ENCODE measurements at places on chromosomes 3 and 15.

- no peak overlapping the region for H3K27ac ChIP-seq
- H3K4me1 ChIP-seq, result peaks cover 7% of the 10 kb centered on the region
- H3K27me3 ChIP-seq, result no peaks in the 10 kb centered on the region
Measured at GRCh38 chr3:60552581-60552980, 698.7 kb downstream of the FHIT start.

DNA sequence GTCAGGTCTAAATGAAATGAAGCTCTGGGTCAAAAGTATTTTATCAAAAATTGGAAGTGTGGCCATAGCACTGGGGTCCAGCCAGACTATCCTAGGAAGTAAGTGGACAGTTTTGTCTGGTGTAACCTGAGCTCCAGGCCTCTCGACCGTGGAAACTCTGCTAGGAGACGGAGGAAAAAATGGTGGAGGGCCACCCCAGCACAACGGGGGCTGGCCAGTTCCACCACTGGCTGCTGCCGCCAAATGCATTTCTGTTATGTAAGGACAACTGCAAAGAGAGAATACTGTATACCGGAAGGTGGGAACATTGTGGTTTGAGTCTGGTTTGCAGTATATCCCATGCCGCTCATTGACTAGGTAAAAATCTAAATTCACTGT is 235.7 kb downstream of the GREM1 start:
- DNase-seq, result no peak
- no peak overlapping the region for H3K27ac ChIP-seq
- H3K27me3 ChIP-seq, result peaks cover 13% of the 10 kb centered on the region
- H3K4me3 ChIP-seq, result no peak overlapping the region
- H3K36me3 ChIP-seq, result no peaks in the 10 kb centered on the region

DNA sequence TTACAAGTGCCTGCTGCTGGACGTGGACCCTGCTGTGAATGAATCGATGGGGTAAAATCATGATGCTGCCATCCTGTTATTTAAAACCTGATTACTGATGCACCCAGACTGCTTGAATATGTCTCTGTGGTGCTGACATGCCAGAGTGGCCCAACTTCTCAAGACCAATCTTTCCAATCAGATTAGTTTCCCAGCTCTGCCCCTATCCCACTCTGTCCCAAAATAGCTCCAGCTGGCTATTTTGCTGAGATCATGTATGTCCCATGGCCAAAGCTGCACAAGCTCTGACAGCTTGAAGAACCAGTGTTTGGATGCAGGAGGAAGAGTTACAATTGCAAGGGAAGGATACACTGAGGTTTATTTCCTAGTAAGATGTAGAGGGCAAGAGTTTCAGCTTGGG is 153.6 kb downstream of the TMEM108 start:
- DNase-seq, result no peak
- no peak overlapping the region for H3K4me3 ChIP-seq
- H3K4me1 ChIP-seq, result no peaks in the 10 kb centered on the region
- peaks cover 18% of the 10 kb centered on the region for H3K27me3 ChIP-seq
- H3K27ac ChIP-seq, result no peak overlapping the region

- no peak for DNase-seq
- H3K4me1 ChIP-seq, result no peaks in the 10 kb centered on the region
- H3K4me3 ChIP-seq, result no peak overlapping the region
- H3K27ac ChIP-seq, result no peak overlapping the region
- H3K27me3 ChIP-seq, result no peaks in the 10 kb centered on the region
- H3K36me3 ChIP-seq, result peaks cover 5% of the 10 kb centered on the region
Measured at GRCh38 chr3:37096975-37097374, 77.4 kb downstream of the LRRFIP2 start.

DNA sequence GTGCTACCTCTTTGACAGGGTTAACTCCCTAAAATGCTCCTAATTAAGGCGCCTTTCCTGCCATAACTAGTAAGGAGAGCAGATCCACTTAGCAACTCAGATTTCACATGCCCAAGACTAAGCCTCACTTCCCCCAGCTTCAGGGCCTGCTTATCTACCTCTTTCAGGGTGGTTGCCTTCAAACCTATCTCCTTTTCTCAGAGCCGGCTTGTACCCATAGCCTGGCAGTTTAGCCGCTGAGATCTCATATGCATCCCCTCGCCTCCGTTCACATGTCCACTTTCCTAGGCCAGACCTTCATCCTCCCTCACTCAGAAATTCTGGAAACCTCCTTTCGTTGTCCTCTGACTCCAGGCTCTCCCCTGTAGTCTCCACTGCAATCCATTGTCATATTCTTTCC is 1.0 kb upstream of the FSTL1 start:
- peaks cover 14% of the 10 kb centered on the region for H3K4me1 ChIP-seq
- peaks cover 32% of the 10 kb centered on the region for H3K27me3 ChIP-seq
- H3K27ac ChIP-seq, result no peak overlapping the region
- H3K4me3 ChIP-seq, result peak overlapping the region; percentile 71

DNA sequence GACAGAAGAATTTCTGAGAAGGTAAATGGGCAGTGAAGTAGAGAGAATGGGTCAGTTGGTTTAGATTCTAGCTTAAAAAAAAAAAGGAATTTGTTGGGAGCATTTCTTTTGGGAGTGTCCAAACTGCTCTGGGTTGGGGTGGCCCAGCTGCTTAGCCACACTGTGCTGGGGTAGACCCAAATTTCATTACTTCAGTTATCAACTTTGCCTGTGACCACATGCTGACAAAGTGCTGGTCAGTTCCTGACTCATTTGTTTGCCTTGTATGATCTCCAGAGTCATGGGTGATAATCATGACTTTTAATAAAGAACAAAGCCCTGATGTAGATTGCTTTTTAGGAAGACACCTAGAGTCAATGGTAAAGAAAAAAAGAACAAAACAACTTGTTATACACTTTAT is 121.5 kb upstream of the FGF7 start:
- no peak for DNase-seq
- H3K27ac ChIP-seq, result no peak overlapping the region
- no peak overlapping the region for H3K4me3 ChIP-seq
- peaks cover 71% of the 10 kb centered on the region for H3K36me3 ChIP-seq
- no peaks in the 10 kb centered on the region for H3K27me3 ChIP-seq
- peaks cover 28% of the 10 kb centered on the region for H3K4me1 ChIP-seq
